ENCODE measurements at places on chromosomes 4 and X.

DNA sequence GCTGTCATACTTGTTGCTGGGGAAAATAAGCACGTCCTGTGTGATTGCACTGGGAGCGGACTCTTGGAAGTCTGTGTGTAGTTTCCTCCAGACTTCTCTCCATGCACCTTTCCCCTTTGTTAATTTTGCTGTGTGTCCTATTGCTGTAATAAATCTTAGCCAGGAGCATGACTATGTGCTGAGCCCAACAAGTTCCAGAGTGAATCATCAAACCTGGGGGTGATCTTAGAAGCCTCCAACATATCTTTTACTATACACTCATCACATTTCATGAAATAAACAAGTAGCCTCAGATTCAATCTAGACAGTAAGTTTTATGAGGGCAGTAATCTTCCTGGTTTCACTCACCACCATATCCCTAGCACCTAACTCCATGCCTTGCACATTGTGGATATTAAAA, 43.3 kb upstream of the FGF13 start:
- DNase-seq = no peak

GRCh38 chr4:75781305-75781704, 56.9 kb downstream of the USO1 start:
- no peak for DNase-seq

- peak; percentile 51 for DNase-seq
Observed at GRCh38 chr4:128913228-128913627, 103.7 kb downstream of the JADE1 start.

DNA sequence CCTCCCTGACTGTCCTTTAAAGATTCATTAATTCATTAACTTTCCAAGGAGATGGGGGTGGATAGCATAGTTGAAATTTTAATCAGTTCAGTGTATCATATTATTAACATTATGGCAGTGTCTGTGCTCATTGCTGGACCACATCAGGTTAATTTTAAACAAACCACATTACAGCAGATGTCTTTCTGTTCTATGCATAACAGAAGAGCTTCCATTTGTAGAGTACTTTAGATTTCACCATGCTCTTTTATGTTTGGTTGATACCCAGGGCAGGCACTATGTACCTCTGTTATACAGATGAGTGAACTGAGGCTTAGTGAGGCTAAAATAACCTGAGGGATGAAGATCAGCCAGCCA, 41.1 kb downstream of the AFF2 start:
- DNase-seq = no peak

DNA sequence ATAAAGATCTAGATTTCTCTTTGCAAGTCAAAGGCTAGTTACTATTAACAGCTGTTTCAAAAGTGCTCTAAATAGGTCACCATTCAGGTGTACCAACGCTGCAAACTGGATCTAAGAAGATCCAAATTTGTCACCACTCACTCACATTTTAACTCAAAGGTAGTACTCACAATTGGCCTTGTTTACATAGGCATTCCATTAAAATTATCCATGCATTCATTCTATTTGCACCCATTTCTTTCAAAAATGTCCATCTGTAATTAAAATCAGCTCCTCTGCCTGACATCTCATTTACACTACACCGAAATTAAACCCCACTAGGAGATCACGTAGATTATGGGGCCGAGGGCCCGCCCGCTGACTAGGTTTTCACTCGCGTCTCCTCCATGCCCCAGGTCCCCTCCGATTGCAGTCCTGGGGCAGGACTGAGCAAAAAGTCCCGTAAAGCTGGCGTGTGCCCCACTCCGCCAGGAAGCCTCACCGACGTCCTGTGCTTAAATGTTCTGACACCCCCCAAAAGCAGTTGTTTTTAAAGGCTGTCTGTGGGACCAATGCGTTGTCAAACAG, 1.3 kb upstream of the ING2 start:
- DNase-seq = no peak

DNA sequence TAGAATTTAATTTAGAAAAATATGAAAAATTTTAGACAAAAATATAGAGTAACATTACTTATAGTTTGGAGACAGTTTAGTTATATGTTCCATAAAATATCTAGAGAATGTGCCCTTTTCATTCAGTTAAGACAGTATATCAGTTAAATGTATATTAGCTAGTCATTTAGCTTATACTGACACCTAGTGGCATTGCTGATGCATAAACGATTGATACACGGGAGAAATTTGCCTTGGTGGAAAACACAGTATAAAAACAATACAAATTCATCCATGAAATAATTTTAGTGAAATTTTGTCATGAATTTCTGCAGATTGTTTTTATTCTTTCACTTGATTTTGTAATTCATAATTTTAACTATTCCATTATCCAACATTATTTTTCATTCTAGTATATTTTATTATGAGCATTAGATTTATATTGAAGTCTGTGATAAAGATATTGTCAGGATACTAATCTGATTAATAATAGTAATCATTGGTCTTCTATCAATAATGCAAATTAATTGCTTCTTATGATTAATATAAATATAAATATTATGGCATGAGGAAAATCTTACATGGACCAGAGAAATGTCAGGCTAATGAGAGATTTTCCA, 219.0 kb downstream of the TLL1 start:
- DNase-seq = peak; percentile 37

DNA sequence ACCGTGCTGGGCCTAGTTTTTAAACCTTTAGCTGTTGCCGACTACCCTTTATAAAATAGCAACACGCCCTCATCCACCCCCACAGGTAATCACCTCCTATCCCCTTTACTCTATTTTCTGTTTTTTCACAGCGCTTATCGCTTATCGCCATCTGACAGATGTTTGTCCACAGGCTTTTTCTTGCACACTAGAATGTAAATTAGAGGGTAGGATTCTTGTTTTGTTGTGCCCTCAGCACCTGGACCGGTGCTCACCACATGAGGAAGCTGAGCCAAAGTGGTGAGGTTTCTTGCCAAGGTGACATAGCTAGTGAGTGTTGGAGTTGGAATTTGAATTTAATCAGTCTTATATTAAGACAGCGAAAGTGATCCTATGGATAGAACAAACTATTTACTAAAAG, 2.9 kb upstream of the RBBP7 start:
- no peak for DNase-seq

- no peak for DNase-seq
Observed at GRCh38 chrX:24842486-24842885, 148.8 kb downstream of the POLA1 start.

DNA sequence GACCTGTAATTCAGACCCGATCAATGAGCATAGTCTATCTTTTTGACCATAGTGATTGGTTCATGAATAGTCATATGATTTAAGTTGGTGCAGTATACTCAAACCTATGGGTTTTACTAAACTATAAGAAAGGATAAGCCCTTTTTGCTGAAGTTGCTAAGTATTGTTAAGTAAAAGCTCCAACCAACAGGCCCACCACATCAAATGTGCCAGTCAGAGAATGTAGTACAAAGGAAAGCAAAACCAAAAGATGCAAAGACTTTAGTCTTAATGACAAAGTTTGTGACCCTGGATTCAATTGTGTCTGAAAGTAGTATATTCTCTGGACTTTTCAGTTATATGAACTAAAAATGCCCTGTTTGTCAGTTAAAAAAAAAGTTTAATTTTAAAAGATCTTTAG, 208.1 kb upstream of the TET2 start:
- no peak for DNase-seq

DNA sequence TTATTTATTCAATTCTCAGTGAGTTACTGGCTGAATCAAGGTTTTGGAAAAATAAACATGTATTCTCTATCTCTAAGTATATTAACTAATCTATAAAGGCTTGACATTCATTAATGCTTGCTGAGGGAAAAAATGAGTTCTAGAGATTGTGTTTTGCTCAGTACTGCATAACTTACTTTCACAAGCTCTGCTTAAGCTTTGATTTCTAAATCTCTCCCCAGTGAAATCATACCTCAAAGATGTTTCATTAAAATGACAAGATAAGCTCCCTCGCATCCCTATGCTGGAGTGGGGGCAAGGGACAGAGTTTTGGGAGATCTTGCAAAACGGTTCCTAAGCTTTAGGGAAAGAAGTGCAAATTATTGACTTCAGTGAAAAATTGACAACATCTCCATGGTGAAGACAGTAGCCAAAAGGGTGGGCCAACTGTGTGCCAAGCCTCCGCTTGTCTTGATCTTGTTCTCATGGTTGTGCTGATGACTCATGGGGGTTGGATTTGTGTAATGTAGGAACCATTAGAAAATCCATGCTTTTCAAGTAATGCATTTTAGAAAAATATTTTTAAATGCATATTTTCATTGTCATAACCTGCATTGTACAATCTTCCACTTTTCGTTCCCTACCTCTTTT, 521.4 kb downstream of the RPA4 start:
- no peak for DNase-seq

GRCh38 chr4:126827669-126828068, 805.1 kb upstream of the INTU start:
- DNase-seq = no peak

DNA sequence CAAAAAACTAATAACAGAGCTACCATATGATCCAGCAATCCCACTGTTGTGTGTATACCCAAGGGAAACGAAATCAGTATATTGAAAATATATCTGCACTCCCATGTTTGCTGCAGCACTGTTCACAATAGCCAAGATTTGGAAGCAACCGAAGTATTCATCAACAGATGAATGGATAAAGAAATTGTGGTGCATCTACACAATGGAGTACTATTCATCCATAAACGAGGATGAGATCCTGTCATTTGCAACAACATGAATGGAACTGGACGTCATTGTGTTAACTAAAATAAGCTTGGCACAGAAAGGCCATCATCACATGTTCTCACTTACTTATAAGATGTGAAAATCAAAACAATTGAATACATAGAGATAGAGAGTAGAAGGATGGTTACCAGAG, 402.1 kb downstream of the KCTD8 start:
- DNase-seq = no peak

DNA sequence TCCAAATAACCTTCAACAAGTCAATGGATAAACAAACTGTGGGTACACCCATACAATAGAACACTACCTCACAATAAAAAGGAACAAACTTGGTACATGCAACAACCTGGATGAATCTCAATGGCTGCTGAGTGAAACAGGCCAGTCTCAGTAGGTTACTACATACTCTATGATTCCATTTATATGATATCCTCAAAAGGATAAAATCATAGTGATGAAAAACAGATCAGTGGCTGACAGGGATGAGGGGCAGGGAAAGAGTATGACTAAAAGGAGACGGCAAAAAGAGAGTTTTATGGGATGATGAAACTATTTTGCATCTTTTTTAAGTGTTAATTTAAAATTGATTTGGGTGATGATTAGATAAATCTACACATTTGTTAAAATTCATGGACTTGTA, 15.9 kb downstream of the KLHL8 start:
- no peak for DNase-seq

DNA sequence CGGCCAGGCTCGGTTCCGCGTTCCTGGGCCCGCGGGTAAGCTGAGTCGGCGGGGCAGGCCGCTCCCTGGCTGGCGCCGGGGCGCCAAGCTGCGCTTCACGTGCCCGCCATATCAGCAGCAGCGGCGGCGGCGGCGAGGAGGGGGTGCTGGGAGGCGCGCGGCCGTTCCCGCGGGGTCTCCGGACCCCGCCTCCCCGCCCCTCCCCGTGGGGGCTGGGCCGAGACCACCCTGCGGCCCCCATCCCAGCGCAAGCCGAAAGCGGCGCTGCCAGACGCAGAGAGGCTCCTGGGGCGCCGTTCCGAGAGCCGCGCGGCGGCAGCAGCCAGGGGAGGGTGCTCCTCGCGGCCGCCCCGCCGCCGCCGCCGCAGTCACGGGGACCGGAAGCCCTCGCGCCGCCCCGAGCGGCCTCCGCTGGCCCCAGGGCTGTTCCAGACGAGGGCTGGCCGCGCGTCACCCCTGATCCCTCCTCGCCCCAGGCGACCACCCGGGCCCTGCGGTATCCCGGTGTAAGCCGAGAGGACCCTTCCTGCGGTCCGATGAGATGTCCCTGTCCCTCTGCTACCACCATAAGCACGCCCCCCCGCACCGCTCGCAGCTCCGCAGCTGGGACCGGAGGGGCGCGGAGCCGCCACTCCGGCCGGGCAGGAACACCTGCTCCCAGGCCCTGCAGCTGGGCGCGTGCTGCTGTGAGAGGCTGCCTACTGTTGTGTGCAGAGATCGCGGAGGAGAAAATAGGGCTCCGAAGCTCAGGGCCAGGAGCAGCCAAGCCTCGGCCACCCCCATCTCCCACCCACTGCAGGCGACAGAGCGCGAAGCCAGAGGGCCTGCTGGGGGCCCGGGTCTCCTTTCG, 7.5 kb upstream of the BCOR start:
- DNase-seq = peak; percentile 54

- DNase-seq = peak; percentile 49
Observed at GRCh38 chrX:41491267-41492004, 44.3 kb downstream of the NYX start.

- no peak for DNase-seq
Observed at GRCh38 chr4:94856030-94856429, 98.3 kb downstream of the BMPR1B start.

DNA sequence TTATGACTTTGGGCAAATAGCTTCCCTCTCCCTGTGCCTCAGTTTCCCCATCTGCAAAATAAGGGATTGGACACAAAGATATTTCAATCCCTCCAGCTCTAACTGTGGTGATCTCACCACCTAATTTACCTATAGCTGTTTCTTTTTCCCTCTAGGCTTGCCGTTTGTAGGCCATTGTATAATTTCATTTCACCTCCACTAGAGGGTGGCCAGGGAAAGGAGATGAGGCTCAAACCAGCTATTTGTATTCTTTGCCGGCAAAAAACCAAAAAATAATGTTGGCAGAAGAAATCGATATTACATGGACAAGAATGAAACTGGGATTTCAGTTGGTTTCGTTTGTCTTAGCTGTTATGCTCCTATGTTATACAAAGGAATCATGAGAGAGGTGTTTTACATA, 36.1 kb upstream of the DOCK11 start:
- DNase-seq = peak; percentile 68

DNA sequence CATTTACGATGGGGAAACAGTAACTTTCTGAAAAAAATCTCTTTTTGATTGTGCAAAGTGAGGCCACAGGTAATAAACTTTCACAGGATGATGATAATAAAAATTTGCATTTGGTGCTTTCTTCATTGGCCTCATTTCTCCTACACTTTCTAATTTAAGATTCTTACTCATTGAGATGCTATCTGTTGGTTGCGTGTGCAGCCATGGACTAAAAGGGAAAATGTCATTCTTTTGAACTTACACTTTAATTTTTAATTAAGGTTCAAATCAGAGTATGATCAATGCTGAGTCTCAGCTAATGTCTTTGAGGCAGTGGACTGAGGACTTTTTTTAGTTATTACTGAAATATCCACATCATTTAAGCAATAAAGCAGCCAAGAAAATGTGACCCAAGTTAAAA, 87.6 kb downstream of the SEL1L3 start:
- DNase-seq = no peak

GRCh38 chrX:139299309-139299708, 231.2 kb upstream of the F9 start:
- DNase-seq = no peak

GRCh38 chr4:116358633-116359222, 726.6 kb downstream of the TRAM1L1 start:
- DNase-seq = peak; percentile 94

- DNase-seq = no peak
Observed at GRCh38 chr4:168803732-168804131, 206.3 kb downstream of the CBR4 start.

Measured in KBM-7 (cell line).